A549 treated with CpdA at 1 μM for 4 hours (cell line): ENCODE measurements at places on chromosomes 7 and 10. TPM values are rescaled to one million over a fixed set of nuclear protein-coding genes. Genes with fewer than 3 reads are reported as not detected.

FAM25C gene
- 1.2 to 4.7 TPM (median 1.8 TPM) in 3 of 5 replicates, not detected in the others for total RNA-seq

JAKMIP3 gene
- 1.8 to 2.1 TPM (median 1.9 TPM) in 5 replicates for total RNA-seq

HTR5A gene
- not detected in 5 replicates for total RNA-seq

ABCB1 gene
- total RNA-seq = 0.08 to 0.18 TPM (median 0.15 TPM) in 3 of 5 replicates, not detected in the others

CHCHD2 gene
- total RNA-seq = 555 to 740 TPM (median 676 TPM) in 5 replicates

PNLIPRP3 gene
- not detected in 5 replicates for total RNA-seq

ABCB4 gene
- total RNA-seq = 0.03 to 0.17 TPM in 2 of 5 replicates, not detected in the others

ECHDC3 gene
- total RNA-seq = 7.3 to 10.9 TPM (median 8.5 TPM) in 5 replicates

IGF2BP3 gene
- 17.7 to 29.1 TPM (median 21.1 TPM) in 5 replicates for total RNA-seq

ZNF853 gene
- total RNA-seq = 1.9 to 3.0 TPM (median 2.2 TPM) in 5 replicates

UPF2 gene
- total RNA-seq = 15.4 to 21.1 TPM (median 16.3 TPM) in 5 replicates

GIMAP2 gene
- total RNA-seq = not detected in 5 replicates

ADAM12 gene
- total RNA-seq = 3.8 to 5.7 TPM (median 4.3 TPM) in 5 replicates

NPC1L1 gene
- 0.05 to 0.13 TPM (median 0.06 TPM) in 4 of 5 replicates, not detected in the other for total RNA-seq

CPN1 gene
- 0.17 to 0.51 TPM (median 0.24 TPM) in 5 replicates for total RNA-seq

MBLAC1 gene
- total RNA-seq = 2.5 to 3.5 TPM (median 2.9 TPM) in 5 replicates
